ELF-1 (cell line): ENCODE measurements at places on chromosomes 13 and 19.

GRCh38 chr13:67015976-67016600 lies 214.0 kb downstream of the PCDH9 start:
- no peak for DNase-seq

DNA sequence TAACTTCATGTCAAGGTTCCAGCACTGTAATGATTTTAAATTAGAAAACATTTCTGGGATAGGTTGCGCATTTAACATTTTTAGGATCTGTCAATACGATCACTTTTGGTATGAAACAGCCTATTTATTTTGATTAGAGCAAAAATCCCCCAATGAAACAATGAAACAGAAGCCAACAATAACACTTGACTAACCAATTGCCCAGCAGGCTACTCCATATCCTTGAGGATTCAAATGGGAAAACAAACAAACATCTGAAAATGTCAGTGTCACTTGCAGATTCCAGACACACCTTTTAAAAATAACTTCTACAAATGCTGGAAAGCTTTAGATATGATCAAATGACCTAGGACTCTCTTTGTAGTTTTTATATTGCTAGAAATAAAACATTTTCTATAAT lies 1412.5 kb upstream of the PRR20A start:
- DNase-seq = no peak

DNA sequence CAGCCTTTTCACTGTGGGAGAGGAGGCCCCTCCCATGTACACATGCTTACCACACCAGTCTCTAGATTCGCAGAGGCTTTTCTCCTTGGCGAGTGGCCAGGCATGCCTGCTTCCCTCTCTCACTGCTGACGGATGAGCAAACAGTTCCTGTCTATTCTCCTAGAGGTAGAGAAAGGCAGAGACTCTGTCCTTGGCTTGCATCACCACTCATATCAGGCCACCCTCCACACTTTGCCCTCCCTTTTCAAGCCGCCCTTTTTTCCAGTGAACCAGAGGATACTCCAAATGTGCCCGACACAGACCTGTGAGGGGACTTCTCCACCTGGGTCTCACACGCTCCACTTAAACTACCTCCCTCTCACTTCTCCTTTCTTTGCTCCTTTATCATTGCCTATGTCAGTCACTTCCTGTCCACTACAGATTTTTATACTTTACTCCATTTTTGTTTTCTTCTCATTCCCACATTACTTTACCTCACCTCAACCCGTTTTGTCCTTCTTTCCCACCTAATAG lies 284.6 kb downstream of the DNAJC15 start:
- DNase-seq = no peak

GRCh38 chr19:38277549-38277948 lies 13.2 kb downstream of the SPINT2 start:
- DNase-seq = peak; percentile 27

DNA sequence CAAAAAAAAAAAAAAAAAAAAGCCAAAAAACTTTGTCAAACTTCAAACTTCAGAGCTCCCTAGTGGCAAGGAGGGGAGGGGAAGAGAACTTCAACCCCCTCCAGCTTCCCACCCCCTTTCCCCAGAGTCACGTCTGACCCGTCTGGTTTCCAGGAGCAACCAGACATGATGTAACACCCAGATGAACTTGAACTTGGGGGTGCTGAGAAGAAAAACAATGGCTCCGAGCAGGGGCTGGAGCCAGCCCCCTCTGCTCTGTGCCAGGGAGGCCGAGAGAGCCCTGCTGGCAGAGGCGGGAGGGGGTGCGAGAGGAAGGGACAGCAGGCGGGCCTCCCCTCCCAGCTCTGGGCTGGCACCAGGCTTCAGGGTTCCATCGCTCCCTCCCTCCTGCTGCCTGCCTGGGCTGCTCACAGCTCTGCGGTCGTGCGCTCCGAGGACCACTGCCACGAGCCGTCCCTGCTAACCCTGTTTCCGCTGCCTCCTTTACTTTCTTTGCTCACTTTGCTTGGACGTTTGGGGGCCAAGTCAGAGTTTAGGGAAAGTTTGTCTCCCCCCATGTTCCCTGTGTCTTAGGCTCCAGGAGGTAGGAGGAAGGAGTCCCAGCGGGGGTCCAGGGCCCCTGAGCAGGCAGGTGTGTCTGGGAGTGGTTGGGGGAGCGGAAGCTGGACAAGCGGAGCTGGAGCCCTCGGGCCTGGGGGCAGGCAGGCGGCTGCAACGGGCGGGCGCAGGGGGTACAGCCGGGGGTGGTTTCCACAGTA lies 11.1 kb downstream of the LYL1 start:
- peak; percentile 43 for DNase-seq

- no peak for DNase-seq
These were observed 183.1 kb downstream of the KATNAL1 start for GRCh38 chr13:30124131-30124768.

- DNase-seq = no peak
These were observed 95.9 kb downstream of the RFC3 start for GRCh38 chr13:33913829-33914228.

GRCh38 chr19:56995303-56995702 lies 124.5 kb upstream of the USP29 start:
- DNase-seq = no peak

GRCh38 chr19:40469011-40469410 lies 2.2 kb downstream of the SPTBN4 start:
- no peak for DNase-seq

- peak; percentile 72 for DNase-seq
These were observed 27.2 kb downstream of the FOXO1 start for GRCh38 chr13:40639221-40639681.

DNA sequence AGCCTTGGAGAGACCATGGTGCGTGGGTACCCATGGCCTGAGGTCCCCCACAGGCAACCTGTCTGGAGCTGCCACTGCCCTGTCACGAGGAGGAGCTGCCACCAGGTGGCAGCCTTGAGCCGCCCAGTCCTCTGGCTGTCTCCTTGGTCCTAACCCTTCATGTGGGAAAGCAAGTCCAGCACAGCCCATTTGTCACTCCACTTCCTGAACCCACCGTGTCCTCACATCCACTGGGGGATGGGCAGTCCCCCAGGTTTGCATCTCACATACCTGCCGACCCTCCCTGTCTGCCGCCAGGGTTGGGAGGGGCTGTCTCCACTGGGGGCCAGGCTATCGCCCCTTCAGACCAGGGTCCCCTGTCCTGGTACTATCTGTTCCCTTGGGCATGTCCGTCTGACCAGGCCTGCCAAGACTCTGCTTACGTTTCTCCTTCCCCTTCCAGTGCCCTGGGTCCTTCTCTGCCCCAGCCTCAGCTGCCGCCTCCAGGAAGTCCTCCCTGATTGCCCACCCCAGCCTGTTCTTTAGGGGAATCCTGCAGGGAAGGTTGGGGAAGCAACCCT lies 4.5 kb downstream of the FAM174C start:
- DNase-seq = peak; percentile 93

- no peak for DNase-seq
These were observed 16.2 kb downstream of the WBP4 start for GRCh38 chr13:41077475-41077874.

- no peak for DNase-seq
These were observed 1312.4 kb downstream of the PCDH9 start for GRCh38 chr13:65917731-65918130.

DNA sequence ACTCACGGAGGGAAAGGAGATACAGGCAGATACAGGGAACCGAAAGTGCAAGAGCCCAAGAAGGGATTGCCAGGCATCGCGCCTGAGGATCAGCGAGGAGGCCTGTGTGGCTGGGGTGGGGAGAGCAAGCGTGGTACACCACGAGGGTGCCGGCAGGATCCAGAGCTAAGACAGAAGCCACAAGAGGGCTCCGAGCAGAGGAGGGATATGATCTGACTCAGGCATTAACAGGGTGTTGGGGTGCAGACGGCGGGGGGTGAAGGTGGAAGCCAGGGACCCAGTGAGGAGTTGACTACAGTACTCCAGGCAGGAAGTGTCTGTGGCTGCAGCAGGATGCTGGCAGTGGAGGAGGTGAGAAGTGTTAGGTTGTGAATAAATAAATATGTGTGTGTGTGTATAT lies 5.4 kb upstream of the PPP1R37 start:
- no peak for DNase-seq

DNA sequence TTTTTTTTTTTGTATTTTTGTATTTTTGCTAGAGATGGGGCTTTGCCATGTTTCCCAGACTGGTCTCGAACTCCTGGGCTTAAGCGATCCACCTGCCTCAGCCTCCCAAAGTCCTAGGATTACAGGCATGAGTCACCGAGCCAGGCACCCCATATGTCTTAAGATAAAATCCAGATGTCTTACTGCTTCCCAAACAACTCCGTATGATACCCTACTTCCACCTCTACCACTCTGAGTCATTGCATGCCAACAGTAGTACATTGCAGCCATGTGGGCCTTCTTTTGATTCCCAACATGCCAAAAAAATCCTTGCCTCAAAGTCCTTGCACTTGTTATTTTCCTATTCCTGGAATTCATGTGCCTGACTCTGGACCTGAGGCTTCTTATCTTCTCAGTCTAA lies 799.2 kb downstream of the GPC5 start:
- DNase-seq = no peak

GRCh38 chr13:21326155-21327031 lies 132.7 kb downstream of the ZDHHC20 start:
- peak; percentile 89 for DNase-seq

GRCh38 chr13:112711528-112712265 lies 21.9 kb downstream of the ATP11A start:
- DNase-seq = peak; percentile 97

DNA sequence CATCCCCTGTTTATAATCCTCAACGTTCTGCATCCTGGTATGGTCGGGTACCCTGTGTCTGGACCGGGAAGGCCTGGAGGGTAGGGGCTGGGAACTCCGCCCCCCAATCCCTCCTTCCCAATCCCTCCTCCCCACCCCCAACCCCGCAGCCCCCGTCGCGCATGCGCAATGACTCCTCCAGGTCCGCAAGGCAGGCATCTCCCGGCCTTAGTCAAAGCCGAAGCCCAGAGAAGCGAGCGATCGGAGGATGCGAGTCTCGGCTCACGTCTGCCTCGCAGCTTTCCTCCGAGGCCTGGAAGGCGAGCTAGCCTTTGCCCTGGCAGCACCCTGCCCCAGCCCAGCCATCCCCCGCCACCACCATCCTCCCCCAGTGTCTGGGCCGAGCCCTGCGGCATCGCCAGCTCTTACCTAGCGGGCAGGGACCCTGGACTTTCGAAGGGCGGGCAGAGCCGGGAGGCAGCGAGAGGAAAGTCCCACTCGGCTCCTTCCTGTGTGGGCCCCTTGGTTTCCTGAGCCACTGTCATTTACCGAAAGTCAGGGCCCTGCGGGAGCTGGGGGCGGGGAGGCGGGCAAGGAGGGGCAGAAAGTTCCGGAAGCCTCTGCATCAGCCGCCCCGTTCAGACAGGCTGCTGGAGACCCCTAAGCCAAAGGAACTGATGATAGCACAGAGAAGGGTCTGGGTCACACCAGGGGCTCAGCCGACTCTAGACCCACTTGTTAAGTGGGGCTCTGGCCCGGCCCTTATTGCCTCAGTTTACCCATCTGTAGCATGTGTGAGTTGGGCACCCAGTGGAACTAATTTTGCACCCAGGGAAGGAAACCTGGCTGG lies at the start of gene JAK3:
Gene JAK3 (minus strand): TSS at position 445 of the 829 bp plus-strand sequence. CDS start 3,565 bp downstream, outside the sequence.
- peak; percentile 67 for DNase-seq

DNA sequence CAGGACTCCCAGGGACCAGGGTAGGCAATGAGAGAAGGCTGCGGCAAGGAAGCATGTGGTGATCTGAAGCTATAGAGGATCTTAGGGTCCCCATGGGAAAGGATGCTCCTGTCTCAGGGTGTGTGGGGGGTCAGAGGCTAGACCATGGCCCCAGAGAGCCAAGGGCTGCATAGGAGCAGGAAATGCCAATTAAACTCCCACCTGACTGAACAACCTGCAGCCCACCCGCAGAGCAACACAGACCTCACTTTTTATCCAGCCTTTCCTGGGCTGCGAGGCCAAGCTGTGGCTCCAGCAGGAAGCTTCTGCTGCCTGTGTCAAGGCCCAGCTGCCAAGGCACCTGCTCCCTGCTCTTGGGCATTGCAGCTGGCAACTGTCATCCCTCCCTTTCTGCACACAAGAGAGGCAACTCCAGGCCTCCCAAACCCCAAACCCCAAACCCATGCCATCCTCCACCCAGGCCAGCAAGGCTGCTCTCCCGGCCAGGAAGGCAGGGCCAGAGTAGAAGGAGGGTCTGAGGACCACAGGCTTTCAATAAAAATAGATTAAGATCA lies 290.1 kb downstream of the FOXO1 start:
- no peak for DNase-seq

DNA sequence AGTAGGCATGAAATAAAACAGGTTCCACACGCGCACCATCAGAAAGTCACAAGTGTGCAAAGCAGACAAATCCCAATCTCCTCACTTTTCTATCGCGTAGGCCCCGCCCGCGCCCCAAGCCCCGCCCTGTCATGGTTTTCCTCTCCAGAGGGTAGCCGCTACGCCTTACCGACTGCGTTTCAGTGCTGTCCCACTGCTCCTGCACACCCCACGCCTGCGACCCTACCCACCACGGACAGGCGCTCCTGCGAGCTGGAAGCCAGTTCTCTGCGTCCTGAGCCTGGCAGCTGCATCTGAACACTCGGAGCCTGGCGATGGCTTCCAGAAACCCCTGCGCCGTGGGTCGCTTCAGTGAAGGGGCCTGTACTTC lies 379 bp upstream of the ZNF470 start:
- no peak for DNase-seq

GRCh38 chr13:31761951-31762350 lies 22.6 kb downstream of the RXFP2 start:
- no peak for DNase-seq

GRCh38 chr19:13130886-13131490 lies 12.9 kb downstream of the NACC1 start:
- DNase-seq = no peak

DNA sequence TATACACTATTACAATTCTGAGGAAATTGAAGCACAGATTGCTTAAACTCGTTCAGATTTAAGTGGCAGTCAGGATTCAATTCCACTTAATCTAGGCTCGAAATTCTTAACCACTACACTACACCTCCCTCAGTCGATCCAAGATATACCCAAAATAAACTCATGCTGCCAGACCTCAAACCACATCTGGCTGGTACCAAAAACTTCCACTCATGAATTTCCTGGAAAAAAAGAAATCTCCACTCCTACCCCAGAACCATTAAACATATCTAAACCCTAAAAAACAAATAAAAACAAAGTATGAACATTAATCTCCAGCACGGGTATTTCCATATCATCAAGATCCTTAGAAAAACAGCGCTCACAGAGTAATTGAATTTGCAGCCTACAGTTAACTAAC lies 1.1 kb downstream of the ZFP30 start:
- DNase-seq = no peak

GRCh38 chr19:14558370-14559066 lies 13.3 kb downstream of the NDUFB7 start:
- DNase-seq = peak; percentile 62

- no peak for DNase-seq
These were observed 93.8 kb upstream of the RAP2A start for GRCh38 chr13:97339988-97340749.

DNA sequence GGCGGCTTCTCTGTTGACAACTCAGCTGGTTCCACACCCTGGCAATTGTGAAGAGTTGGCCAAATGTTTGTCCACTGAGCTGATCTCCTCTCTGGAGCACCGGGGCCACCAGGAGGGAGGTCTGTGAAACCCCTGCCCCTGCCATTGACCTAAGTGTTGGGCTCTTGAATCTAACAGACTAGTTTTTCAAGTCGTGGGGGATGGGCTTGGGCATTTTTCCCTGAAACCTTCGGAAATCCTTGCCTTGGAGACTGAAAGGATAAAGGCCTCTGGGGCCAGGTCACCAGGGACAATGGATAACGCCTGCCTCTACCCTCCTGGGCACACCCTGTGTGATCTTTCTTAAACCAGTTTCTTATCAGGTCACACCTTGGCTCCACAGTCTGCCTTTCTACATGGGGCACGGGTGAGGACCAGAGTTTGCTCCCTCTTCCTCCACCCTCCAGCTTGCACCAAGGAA lies 881 bp downstream of the GEMIN7 start:
- peak; percentile 90 for DNase-seq
